LoVo (cell line): ENCODE measurements at places on chromosomes 6 and 20.

- peak; percentile 33 for DNase-seq
Measured at GRCh38 chr20:51735728-51736600, 32.2 kb downstream of the ATP9A start.

- DNase-seq = no peak
Measured at GRCh38 chr6:107716688-107717089, 107.4 kb downstream of the SCML4 start.

- no peak for DNase-seq
Measured at GRCh38 chr6:130632897-130633296, 194.3 kb upstream of the SMLR1 start.

DNA sequence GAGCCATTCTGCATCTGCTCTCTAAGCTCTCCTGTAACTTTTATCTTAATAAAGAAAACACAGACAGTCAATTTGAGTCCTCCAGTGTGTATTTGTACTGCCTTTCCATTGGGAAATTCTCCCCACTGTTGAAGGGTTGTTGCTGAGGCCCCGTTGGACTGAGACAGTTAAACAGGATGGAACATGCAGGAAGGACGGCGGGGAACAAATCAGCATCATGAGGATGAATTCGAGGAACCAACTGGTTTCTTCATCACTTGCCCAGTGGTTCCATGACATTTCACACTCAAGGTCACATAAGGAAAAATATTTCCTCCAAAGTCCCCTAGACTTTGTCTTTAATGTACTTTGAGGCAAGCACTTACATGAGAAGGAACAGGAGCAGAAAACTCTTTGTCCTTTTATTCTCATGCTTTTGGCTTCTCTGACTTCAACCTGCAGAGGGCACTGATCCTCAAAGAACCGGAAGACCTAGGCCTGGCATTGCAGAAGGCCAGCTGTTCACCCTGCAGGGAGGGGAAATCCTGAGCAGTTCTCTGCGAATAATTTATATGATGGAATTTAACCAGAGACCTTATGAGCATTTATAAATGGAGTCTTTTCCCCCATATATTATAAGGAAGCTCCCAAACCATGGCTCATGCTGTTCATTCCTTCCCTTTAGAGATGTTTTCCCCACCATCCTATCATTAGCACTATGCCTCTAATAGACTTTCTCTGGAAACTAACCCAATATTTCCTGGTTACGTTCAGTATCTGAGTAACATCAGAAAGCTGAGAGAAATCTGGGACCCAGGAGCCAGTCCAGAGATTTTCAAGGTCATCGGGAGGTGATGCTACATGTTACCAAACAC lies 55.2 kb upstream of the ADGRF1 start:
- peak; percentile 77 for DNase-seq

- no peak for DNase-seq
Measured at GRCh38 chr6:118709859-118710350, 58.5 kb upstream of the CEP85L start.

DNA sequence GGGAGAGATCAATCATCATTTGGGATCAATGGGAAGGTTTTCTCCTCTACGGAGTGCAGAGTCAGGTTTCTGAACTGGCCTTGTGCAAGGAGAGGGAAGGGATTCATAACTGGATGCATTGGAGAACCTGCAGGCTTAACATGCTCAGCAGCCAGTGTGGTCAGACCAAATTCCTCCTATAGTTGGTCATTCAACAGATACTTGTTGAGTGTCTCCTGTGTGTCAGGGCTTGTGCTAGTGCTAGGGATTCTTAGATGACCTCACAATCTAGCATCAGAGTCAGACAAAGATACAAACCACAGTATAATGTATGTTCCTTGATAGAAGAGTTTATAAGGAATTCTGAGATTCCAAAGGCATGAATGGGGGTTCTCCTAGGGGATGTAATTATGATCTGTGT lies 23.9 kb downstream of the RALY start:
- DNase-seq = no peak

- DNase-seq = no peak
Measured at GRCh38 chr20:45378191-45378590, at the start of gene TP53TG5. TSS of gene TP53TG5 (minus strand) at chr20:45378325. CDS start at chr20:45378236, 89 bp downstream.

DNA sequence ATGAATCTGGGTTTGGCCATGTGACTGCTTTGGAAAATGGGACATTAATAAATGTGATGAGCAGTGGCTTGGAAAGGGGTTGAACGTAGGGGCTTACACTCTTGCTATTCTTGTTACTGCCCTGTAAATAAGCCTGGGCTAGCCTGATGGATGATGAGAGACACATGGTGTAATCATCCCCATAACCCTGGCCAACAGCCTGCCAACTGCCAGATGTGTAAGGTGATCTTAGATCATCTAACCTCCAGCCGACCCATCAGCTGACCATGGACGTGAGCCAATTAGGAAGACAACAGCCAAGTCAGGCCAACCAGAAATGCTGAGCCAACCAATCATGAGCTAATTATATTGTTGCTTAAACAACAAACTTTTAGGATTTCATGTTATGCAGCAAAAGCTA lies 25.2 kb downstream of the FBXO30 start:
- no peak for DNase-seq

- peak; percentile 7 for DNase-seq
Measured at GRCh38 chr6:24930431-24930871, 5.3 kb downstream of the RIPOR2 start.

DNA sequence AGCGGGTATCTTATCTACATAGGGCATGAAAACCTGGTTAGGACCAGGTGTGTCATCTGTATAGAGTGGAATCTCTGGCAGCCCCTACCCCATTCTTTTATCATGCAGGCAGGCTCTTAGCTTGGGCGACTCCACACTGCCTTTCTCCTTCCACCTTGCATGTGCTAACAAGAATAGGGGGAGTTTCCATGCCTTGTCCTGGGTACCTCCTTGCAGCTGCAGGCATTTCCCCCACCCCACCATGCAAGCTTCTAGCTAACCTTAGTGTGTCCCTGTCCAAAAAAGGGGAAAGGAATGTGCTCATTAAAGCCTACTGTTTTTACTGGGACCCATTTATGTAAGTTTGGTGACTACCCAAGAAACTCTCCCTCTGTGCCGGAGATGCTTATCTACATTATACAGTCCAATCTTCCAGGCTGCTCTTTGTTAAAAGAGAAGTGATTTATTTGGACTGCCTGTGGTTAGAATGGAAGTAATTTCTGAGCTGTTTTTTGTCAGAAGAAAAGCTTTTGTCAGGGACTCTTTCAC lies 10.5 kb upstream of the CEP43 start:
- DNase-seq = no peak

- peak; percentile 16 for DNase-seq
Measured at GRCh38 chr6:42100029-42100901, 42.2 kb downstream of the C6orf132 start.

- no peak for DNase-seq
Measured at GRCh38 chr6:158717341-158718330, 67.8 kb downstream of the SYTL3 start.

- DNase-seq = no peak
Measured at GRCh38 chr20:39133201-39133600, 171.1 kb downstream of the DHX35 start.

- DNase-seq = no peak
Measured at GRCh38 chr6:33549196-33549595, 30.9 kb downstream of the BAK1 start.

GRCh38 chr6:99402448-99402847 lies 8.5 kb upstream of the COQ3 start:
- DNase-seq = no peak

DNA sequence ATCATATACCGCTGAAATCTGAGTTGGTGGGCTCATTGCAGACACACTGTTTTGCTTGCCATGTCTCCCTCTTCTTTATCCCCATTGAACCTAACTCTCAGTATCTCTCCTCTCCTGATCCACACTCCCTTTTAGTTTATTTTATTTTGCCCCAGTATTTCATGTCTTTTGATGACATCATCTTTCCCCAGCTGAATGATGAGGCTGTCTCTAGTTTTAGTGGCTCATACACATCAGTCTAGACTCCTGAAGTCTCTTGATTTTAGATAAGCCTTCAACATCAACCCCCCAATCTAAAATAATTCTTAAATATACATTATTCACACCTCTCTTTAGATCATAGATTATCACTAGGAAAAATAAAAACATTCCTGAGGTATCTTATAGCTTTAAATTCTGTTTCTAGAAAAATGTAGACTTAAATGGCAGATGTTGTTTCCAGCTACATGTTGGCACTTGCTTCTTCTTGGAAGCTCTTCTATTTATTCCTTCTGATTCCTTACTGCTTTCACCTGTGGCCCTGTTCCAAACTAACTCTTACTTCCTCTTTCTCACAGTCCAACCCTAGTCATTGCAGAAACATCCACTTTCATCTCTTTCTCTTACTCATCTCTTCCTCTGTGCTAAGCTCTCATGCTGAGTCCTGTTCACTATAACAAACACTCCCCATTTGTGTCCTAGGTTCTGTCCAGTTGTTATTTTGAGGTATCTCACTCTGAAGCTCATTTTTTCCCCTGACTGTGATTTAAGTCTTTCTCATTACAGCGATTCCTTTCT lies 191.9 kb upstream of the SLC35B3 start:
- peak; percentile 11 for DNase-seq

DNA sequence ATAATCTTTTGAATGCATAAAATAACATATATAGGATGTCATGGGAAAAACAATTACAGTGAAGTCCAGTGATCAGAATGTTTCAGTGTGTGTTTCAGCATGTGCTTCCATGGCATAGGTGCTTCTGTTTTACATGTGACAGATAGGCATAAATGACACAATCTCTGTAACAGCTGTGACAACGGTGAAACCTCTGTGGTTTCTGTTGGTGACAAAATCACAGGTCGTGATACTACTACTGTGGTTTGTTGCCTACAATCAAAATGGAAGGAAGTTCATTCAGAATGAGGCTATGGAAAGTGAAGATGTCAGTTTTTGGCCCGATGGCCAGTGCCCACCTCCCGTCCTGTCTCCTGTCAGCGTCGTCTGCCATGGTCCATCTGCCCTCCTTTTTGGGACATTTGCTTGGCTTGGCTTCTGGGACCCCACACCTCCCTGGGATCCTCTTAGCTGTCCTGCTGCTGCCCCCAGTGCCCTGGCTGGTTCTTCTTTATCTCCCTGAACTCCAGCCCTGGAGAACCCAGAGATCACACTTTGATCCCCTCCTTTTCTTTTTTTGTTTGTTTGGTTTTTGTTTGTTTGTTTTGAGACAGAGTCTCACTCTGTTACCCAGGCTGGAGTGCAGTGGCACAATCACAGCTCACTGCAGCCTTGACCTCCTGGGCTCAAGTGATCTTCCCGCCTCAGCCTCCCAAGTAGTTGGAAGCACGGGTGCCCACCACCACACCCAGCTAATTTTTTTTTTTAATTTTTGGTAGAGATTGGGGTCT lies 79.3 kb upstream of the NAA20 start:
- DNase-seq = no peak

DNA sequence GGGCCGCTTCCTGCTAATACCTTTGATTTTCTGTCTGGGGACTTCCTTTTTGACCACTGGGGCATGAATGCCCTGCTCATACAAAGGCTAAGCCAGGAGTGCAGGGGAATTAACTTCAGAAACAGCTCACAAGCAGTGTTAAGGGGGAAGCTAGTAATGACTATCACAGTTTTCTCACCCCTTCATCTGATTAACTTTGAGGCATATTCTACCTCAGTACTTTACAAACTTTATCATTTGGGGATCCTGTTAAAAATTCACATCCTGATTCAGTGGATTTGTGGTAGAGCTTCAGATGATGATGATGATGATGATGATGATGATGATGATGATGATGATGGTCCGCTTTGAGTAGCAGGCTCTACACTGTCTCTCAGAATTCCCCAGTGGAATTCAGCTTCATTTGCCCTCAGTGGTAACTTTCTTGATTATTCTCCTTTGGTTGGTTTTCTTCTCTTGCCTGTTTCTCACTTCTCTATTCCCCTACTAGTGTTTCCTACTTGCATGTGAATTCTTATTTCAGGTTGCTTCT lies 78.4 kb upstream of the TMEM170B start:
- DNase-seq = no peak

DNA sequence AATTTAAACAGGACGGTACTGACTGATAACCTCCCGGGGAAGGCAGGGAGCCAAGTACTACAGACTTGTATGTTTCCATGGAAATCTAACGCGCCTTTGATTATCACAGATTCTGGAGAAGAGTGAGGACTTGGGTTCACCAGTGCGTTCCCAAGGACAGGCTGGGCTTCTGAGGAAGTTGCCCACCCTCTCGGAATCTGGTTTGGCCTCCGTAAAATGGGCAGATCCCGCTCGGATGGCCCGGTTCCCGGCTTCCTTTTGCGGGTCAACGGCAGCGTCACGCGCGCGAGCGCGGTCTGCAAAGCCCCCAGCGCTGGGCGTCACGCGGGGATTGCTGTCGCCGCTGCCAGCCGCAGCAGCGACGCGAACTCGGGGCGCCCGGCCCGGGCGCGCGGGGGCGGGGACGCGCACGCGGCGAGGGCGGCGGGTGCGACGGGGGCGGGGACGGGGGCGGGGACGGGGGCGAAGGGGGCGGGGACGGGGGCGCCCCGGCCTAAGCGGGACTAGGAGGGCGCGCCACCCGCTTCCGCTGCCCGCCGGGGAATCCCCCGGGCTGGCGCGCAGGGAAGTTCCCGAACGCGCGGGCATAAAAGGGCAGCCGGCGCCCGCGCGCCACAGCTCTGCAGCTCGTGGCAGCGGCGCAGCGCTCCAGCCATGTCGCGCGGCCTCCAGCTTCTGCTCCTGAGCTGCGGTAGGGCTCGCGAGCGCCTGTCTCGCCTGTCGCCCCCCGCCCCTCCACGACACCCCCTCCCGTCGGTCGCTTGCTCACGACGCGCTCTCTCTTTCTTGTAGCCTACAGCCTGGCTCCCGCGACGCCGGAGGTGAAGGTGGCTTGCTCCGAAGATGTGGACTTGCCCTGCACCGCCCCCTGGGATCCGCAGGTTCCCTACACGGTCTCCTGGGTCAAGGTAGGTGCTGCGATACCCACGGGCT lies at the start of gene CD83:
Gene CD83 (plus strand): TSS at position 615 of the 933 bp plus-strand sequence. CDS start 40 bp downstream, at position 655.
- peak; percentile 80 for DNase-seq

GRCh38 chr6:135170238-135170637 lies 10.9 kb upstream of the MYB start:
- DNase-seq = no peak

- DNase-seq = no peak
Measured at GRCh38 chr6:113847447-113847846, 9.7 kb upstream of the MARCKS start.

DNA sequence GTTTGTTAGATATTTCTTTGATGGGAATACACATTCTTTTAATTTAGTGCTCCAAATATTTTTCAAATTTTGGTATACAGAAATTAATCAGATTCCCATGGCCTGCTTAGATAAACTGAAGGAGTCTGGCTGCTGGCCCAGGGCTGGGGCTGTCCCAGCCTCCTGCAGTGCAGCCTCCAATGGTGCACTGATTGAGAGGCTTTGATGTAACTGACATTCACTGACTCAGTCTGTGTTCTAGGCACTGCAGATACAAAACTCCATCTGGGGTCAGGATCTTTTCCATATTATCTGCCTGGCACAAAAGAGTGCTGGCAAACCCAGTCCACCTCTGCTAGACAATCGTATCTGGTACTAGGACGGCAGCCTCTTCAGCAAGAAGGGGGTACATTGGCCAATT lies 64.8 kb downstream of the GRIK2 start:
- DNase-seq = no peak

- DNase-seq = no peak
Measured at GRCh38 chr6:119965008-119965407, 615.4 kb upstream of the MAN1A1 start.

DNA sequence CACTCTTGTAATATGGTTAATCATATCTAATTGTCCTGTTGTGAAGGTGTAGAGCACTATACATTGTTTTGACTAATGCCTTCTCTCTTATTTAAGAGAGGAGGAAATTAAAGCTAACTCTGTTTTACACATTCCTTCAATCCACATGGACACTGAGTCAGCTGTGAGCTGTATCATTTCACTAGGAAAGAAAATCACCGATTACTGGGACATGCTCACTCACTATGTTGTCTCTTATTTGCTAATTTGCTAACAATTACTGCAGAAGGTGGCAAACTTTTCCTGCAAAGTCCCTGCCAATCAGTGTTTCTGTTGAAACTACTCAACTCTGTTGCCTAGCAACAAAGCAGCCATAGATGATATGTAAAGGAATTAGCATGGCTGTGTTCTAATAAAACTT lies 98.2 kb downstream of the BCAS1 start:
- no peak for DNase-seq
